B cell (primary cell): ENCODE measurements at places on chromosomes 11 and 22. TPM values are rescaled to one million over a fixed set of nuclear protein-coding genes. Genes with fewer than 3 reads are reported as not detected.

DNA sequence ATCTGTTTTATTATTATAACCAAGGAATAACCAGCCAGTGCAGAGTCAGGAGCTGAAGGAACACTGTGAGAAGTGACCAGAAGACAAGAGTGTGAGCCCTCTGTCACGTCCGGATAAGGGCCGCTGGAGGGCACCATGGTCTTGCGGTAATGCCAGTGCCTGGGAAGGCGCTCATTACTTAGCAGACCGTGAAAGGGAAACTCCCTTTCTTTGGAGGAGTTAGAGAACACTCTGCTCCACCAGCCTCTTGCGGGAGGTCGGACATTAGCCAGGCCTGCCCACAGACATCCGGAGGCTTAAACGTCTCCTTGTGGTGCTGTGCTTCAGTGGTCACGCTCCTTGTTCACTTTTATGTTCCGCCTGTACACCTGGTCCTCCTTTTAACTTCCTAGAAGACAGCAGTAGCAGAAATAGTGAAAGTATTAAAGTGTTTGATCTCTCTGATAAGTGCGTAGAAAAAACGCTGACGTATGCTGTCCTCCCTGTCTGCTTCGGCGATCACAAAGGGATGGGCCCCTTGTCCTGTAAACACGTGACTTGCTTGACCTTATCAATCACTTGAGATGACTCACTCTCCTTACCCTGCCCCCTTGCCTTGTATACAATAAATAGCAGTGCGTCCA lies 120.6 kb upstream of the LMO1 start:
- no peaks in the 10 kb centered on the region for H3K4me1 ChIP-seq
- no peaks in the 10 kb centered on the region for H3K27me3 ChIP-seq
- H3K36me3 ChIP-seq, result no peaks in the 10 kb centered on the region
- H3K27ac ChIP-seq, result no peak overlapping the region

DNA sequence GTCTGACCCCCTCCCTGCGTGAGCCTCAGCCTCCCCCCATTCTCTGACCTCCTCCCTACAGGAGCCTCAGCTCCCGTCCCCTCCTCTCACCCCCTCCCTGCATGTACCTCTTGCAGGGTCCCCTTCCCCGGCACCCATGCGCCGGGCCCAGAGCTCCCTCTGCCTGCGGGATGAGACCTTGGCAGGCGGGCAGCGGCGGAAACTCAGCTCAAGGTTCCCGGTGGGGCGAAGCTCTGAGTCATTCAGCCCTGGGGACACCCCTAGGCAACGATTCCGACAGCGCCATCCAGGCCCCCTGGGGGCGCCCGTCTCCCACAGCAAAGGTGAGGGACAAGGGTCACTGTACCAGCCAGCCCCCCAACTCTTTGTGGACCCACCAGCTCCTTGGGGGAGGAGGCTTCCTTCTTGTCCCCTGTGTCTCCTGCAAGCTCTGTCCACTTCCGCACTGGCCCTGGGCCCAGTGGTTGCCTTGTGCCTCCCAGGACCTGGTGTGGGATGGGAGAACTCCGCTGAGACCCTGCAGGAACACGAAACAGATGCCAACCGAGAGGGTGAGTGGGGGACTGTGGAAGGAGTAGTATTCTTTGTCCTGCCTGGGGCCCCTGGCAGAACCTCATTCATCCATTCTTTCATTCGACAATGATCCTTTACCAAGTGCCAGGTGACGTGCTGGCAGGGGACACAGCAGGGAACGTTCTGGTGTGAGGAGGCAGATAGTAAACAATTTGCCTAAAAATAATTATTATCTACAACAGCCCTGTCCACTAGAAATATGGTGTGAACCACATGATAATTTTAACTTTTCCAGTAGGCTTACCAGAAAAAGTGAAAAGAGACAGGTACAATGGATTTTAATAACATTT lies 3.7 kb upstream of the RPS6KA4 start:
- peak; percentile 76 for DNase-seq
- peaks cover 42% of the 10 kb centered on the region for H3K4me1 ChIP-seq
- H3K4me3 ChIP-seq, result no peak overlapping the region

DNA sequence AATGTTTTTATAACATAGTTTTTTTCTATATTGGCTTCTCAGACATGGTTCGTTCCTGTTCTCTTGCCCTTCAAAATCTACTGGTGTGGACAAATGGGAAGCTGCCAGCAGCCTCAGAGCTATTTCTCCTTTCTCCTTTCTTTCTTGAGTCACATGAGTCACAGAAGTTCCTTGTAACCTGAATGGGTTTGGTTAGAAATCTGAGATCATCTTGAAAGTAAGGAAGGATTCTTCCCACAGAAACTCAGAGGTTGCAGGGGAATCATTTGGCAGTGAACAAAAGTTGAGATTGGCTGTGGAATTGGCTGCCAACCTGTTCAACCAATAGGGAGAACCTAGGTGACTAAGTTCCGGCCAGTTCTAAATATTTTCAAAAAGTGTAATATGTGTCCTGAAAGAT lies 12.5 kb downstream of the PLET1 start:
- H3K4me1 ChIP-seq, result no peaks in the 10 kb centered on the region
- H3K36me3 ChIP-seq, result no peaks in the 10 kb centered on the region
- DNase-seq, result no peak

GRCh38 chr11:44335052-44335760 lies 25.3 kb upstream of the ALX4 start:
- H3K36me3 ChIP-seq, result no peaks in the 10 kb centered on the region
- no peaks in the 10 kb centered on the region for H3K27me3 ChIP-seq
- H3K4me3 ChIP-seq, result no peak overlapping the region
- no peak for DNase-seq
- H3K4me1 ChIP-seq, result no peaks in the 10 kb centered on the region

DNA sequence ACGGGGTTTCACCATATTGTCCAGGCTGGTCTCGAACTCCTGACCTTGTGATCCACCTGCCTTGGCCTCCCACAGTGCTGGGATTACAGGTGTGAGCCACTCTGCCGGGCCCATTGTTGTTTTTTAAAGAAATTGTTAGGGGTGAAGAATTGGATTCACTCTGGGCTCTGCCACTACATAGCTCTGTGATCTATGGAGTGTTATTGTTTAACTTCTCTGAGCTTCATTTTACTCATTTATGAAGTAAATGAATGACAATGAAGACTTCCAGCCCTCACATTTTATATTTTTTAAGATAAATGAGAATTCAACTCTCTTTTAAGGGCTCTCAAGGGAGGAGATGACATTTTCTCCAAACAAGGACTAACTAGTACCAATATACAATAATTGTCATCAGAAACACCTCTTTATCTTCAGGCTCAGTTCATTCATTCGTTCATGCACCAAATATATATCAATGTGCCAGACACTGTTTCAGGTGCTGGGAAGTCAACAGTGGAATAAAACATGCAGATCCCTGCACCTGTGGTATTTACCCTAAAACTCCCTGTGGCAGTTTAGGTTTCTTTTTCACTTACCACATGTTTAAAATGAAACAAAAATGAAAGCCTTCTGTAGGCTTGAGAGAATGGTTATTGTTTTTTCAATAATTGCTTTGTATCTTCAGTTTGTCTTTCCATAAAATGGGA lies 23.5 kb upstream of the GRAMD1B start:
- H3K4me3 ChIP-seq, result no peak overlapping the region
- DNase-seq, result no peak
- H3K4me1 ChIP-seq, result no peaks in the 10 kb centered on the region

GRCh38 chr22:49377306-49377705 lies 450.4 kb downstream of the BRD1 start:
- no peak for DNase-seq
- no peaks in the 10 kb centered on the region for H3K27me3 ChIP-seq
- no peak overlapping the region for H3K27ac ChIP-seq
- H3K36me3 ChIP-seq, result no peaks in the 10 kb centered on the region

DNA sequence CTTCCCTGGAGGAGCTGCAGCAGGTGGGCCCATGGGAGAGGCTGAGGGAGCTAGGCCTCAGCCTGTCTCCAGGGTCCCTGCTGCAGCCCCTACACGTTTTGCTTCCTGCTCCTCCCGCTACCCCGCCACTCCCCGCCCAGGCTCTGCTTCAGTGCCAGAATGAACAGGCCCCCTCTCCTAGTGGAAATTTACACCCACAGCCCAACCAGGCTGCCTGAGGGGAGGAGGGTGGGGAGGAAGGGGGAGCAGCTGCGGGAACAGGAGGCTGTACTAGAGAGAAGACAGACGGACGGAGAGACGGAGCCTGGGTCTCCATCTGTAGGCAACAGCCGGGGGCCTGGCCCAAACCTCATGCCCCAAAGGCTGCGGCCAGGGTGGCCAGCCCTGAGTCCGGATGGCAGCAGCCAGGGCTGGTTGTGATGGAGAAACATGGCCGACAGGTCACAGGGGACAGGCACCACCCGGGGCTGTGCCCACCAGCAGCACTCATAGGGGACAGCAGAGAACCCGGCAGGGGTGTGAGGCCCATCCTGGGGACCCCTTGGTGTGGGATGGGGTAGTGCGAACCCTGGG lies 20.6 kb downstream of the FLRT1 start:
- H3K36me3 ChIP-seq, result no peaks in the 10 kb centered on the region
- no peaks in the 10 kb centered on the region for H3K27me3 ChIP-seq
- DNase-seq, result no peak
- H3K4me1 ChIP-seq, result peaks cover 10% of the 10 kb centered on the region
- H3K4me3 ChIP-seq, result no peak overlapping the region

GRCh38 chr11:45448561-45448960 lies 162.4 kb upstream of the SYT13 start:
- no peak for DNase-seq
- H3K27ac ChIP-seq, result no peak overlapping the region
- no peaks in the 10 kb centered on the region for H3K4me1 ChIP-seq
- H3K36me3 ChIP-seq, result no peaks in the 10 kb centered on the region
- H3K4me3 ChIP-seq, result no peak overlapping the region
- H3K27me3 ChIP-seq, result no peaks in the 10 kb centered on the region

- H3K4me3 ChIP-seq, result no peak overlapping the region
- no peak for DNase-seq
- H3K27me3 ChIP-seq, result no peaks in the 10 kb centered on the region
- peaks cover 25% of the 10 kb centered on the region for H3K4me1 ChIP-seq
- no peak overlapping the region for H3K27ac ChIP-seq
Observed at GRCh38 chr22:39504071-39504470, 2.0 kb downstream of the MIEF1 start.

DNA sequence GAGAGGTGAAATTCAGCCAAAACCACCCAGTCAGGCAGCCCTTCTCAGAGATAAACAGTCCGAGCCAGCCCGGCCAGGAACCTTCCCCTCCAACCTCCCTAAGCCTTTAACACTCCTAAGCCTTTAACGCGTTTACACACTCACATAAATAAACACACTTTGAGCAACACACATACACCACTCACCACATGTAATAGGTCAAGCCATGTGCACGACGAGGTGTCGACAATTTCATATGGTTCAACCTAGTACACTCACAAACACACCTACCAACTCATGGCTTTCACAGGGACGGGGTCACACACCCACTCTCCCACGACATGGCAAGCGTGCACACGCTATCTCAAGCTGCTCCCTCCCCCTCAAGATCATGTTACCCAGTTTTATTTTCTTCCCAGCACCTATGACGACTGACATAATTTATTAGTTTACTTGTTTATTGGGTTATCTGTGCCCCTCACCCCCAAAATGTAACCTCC lies 15.5 kb downstream of the SLC43A1 start:
- H3K4me1 ChIP-seq, result no peaks in the 10 kb centered on the region
- no peak for DNase-seq

Gene MPZL2
- polyA plus RNA-seq, result 0.10 TPM in 1 of 2 replicates, not detected in the other

Gene KCNK4
- polyA plus RNA-seq, result 0.09 TPM in 1 of 2 replicates, not detected in the other

Gene PHOX2A
- not detected in 2 replicates for polyA plus RNA-seq

GRCh38 chr11:43378897-43379296 lies 20.2 kb downstream of the TTC17 start:
- H3K27me3 ChIP-seq, result no peaks in the 10 kb centered on the region
- H3K4me1 ChIP-seq, result no peaks in the 10 kb centered on the region
- H3K4me3 ChIP-seq, result no peak overlapping the region
- H3K27ac ChIP-seq, result no peak overlapping the region

DNA sequence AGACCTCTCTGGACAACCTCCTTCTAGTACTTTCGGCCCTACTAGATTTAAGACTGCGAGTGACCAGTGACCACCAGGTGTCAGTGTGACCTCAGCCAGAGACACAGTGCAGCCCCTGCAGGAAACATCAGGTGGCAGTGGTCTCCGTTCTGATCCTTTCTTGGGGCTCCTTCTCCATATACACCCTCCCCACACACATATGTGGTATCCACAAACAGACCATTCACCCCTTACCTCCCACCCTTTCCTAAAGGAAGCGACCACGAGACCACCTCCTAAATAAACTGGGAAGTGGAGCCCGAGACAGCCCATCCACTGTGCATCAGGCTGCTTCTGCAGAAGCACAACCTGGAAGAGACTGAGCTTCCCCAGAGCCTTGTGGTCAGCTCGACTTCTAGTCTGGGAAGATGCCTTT lies 38.5 kb upstream of the CYP2D6 start:
- peaks cover 31% of the 10 kb centered on the region for H3K4me1 ChIP-seq
- no peaks in the 10 kb centered on the region for H3K27me3 ChIP-seq
- no peak overlapping the region for H3K27ac ChIP-seq
- H3K4me3 ChIP-seq, result no peak overlapping the region
- DNase-seq, result peak; percentile 79

GRCh38 chr11:117901601-117902000 lies 25.1 kb upstream of the FXYD6 start:
- no peak for DNase-seq
- H3K4me3 ChIP-seq, result no peak overlapping the region
- no peaks in the 10 kb centered on the region for H3K27me3 ChIP-seq
- peaks cover 35% of the 10 kb centered on the region for H3K4me1 ChIP-seq
- H3K36me3 ChIP-seq, result no peaks in the 10 kb centered on the region
